ENCODE measurements at places on chromosomes 7 and 10.

DNA sequence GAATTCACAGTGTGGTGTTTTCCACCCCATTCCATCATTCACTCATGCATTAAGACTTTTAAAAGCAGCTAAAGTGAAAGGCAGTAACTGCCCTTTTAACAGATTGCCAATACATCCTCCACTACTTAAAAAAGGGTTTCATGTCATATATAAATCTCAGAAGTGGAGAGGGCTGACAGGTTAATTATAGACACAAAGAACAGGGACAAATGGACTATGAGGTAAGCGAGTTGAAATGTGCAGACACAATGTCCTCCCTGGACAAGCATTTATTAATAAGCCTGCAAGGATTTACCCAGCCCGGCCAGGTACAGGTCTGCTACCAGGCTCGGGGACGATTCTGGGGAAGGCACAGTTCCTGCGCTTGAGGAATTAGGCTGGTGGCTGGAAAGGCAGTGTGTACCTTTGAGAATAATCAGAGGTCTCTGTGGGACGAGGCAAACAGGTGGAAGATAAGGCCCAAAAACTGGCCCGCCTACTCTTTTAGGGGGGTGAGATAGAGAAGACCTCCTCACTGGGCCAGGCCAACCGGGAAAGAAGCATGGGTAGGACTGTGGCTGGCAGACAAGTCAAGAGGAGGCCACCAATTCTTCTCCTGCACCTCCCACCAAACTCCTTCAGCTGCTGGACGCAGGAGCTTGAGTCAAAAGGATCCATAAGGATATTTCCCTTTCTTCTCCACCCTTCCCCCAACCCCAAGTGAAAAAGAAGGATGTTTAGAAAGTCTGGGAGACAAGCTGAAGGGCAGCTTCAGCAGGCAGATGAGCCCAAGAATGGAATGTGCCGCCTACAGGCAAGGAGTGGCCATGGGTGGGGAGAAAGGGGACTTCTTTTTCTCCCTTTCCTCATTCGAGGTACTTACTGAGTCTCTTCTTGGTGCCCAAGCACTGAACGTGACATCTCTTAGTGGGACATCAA lies 1.5 kb downstream of the PDLIM1 start:
- DNase-seq: no peak

DNA sequence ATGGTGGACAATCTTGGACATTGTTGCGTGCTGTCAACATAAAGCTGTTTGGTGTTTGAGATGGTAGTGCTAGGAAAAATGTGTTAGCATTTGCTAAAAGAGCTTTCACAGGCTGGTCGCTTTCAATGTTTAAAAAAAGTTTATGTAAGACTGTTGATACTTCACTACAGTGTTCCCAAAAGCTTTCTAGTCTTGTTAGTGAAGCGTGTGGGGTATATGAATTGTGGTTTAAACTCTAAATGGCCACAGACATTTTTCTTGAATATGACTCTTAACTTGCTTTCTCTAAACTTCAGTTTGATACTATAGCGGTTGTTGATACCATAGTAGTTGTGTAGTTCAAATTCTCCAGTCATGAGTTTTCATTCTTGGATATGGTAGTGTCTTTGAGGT lies 44.9 kb downstream of the MCU start:
- no peak for DNase-seq

- no peak for DNase-seq
Measured at GRCh38 chr7:121139427-121139826, 150.9 kb downstream of the CPED1 start.

DNA sequence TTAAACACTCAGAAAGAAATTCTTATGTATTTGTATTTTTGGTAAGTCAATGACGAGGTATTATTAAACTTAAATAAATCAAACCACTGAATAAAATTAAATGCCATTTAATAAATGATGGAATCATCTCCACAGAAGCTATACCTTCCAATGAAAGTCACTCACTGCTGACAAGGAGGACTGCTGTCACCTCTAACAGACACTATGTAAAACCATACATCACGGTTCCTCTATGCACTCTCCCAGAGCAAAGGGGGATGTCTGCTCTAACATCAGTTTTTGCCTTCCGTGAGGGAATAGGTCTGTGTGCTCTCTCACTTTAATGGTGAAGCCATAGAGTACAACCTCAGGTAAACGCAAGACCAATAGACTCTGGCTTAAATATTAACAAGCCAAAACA lies 99.7 kb upstream of the DDC start:
- no peak for DNase-seq

- DNase-seq: no peak
Measured at GRCh38 chr10:132482090-132482800, 55.3 kb upstream of the INPP5A start.

- DNase-seq: no peak
Measured at GRCh38 chr10:15879663-15880062, 19.4 kb upstream of the MINDY3 start.

- no peak for DNase-seq
Measured at GRCh38 chr7:85508642-85509410, 322.0 kb upstream of the SEMA3D start.

DNA sequence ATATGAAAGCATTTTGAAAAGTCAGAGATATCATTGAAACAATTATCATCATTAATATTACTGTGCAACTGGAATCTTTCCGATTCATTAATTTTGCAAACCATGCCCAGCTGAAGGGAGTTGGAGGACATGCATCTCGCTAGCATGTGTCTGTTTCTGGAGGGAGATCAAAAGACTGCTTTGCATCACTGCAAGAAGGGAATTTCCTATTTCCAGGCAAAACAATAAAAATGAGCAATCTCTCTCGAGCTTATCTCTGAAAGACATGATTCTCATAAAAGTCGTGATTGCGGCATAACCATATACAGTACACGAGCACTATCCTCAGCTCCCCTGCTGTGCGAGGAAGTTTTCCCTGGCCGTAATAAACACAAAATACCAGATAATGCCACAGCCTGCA lies 607.6 kb upstream of the DPP6 start:
- DNase-seq: no peak

DNA sequence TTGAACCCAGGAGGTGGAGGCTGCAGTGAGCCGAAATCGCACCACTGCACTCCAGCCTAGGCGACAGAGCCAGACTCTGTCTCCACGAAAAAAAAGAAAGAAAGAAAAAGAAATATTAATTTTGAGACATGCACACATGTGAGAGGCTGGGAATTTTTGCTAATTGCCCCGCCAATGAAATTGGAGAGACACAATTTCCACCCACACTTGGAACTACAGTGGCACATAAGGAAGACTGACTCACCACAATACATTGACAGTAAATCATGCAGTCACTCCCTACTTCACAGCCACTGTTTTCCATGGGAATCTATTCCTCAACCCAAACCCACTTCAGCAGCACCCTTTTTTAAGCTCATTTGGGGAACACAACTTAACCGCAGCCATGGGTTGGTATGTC lies 139.7 kb downstream of the CALN1 start:
- no peak for DNase-seq

GRCh38 chr10:4181621-4182049 lies 396.6 kb upstream of the KLF6 start:
- DNase-seq: no peak

DNA sequence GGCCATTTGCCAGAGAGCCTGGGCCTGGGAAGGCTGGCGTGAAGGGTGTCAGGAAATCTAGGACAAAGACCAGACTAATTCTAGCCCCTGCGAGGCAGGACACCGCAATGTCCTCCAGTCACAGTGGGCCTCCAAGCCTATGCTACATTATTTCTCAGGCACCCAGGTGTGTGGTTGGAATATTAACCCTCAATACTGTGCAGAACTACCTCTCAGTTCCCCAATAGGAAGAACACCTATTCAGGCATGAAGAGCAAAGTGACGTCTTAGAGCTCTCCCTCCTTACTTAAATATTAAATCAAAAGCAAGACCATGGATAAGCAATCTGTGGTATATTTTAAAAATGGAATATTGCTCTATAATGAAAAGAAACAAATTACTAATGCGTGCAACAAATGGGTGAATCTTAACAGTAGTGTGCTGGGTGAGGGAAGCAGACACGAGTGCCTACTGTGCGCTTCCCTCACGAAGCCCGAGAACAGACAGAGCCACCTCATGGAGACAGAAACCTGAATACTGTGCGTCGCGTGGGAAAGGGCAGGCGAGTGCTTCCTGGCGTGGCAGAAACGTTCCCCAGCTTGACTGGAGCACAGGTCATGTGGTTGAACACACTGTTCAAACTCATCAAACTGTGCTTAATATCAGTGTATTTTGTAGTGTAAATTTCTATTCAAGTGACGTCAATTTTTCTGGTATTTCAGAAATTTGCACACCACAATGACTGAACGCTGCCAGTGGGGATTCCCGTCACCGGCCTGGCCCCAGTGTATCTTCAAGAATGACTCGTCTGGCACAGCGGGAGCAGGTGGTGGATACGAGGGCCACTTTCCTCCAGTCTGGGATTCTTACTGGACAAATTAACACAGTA lies 15.5 kb upstream of the PTPRN2 start:
- no peak for DNase-seq

DNA sequence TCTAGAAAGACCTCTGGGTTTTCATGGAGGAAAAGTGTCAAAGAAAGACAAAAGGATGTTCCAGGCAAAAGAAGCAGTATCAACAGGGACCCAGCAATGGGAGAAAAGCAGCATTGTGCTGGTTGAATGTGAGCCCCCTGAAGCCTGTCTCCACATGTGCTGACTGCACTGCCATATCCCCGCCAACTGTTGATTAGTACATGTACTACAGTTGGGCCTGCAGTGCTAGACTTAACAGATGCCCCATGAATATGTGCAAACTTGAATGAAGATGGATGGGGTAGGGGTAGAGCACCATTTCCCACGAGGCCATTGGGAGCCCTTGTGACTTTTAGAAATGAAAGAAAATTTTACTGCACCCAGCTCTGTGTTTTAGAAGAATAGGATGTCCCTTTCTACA lies 15.6 kb upstream of the WDR11 start:
- DNase-seq: no peak
